ENCODE measurements at places on chromosomes 11 and 22.

- H3K36me3 ChIP-seq = peaks cover 3% of the 10 kb centered on the region
- H3K27me3 ChIP-seq = no peaks in the 10 kb centered on the region
- no peak overlapping the region for H3K4me3 ChIP-seq
- H3K4me1 ChIP-seq = no peaks in the 10 kb centered on the region
- peak overlapping the region; percentile 49 for H3K27ac ChIP-seq
Measured at GRCh38 chr22:37943136-37943824, 10.1 kb downstream of the C22orf23 start.

DNA sequence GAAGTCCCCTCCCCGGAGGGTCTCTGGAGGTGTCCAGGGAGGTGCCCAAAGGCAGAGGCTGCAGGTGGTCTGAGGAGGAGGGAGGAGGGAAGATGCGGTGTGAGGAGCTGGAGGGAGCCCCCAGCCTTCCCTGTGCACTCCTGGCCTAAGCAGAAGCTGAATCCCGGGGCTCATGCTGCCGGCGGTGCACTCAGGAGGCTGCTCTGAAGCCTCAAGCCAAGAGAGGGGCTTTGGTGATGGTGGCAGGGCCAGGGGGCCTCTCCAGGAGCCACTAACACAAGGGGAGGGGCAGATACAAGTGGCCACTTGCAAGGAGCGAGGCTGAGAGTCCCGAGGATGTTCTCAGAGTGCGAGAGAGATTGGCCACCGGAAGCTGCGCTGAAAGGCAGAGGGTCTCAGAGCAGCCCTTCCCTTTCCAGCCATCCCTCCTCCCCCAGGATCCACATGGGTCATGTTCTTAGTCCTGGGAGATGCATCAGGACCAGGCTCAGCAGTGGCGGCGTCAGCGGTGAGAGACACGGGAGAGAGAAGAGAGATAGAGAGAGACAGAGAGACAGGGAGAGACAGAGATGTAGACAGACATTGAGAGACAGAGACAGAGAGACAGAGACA, 774 bp upstream of the MRGPRG start:
- no peak overlapping the region for H3K27ac ChIP-seq
- peaks cover 61% of the 10 kb centered on the region for H3K27me3 ChIP-seq
- no peak overlapping the region for H3K4me3 ChIP-seq
- H3K4me1 ChIP-seq = peaks cover 14% of the 10 kb centered on the region

- no peaks in the 10 kb centered on the region for H3K36me3 ChIP-seq
Measured at GRCh38 chr11:20277014-20277413, 86.5 kb upstream of the HTATIP2 start.

- peaks cover 4% of the 10 kb centered on the region for H3K4me1 ChIP-seq
- peaks cover 8% of the 10 kb centered on the region for H3K27me3 ChIP-seq
- H3K27ac ChIP-seq = no peak overlapping the region
- no peak for DNase-seq
- no peak overlapping the region for H3K4me3 ChIP-seq
Measured at GRCh38 chr11:95652002-95652472, 137.5 kb downstream of the FAM76B start.

DNA sequence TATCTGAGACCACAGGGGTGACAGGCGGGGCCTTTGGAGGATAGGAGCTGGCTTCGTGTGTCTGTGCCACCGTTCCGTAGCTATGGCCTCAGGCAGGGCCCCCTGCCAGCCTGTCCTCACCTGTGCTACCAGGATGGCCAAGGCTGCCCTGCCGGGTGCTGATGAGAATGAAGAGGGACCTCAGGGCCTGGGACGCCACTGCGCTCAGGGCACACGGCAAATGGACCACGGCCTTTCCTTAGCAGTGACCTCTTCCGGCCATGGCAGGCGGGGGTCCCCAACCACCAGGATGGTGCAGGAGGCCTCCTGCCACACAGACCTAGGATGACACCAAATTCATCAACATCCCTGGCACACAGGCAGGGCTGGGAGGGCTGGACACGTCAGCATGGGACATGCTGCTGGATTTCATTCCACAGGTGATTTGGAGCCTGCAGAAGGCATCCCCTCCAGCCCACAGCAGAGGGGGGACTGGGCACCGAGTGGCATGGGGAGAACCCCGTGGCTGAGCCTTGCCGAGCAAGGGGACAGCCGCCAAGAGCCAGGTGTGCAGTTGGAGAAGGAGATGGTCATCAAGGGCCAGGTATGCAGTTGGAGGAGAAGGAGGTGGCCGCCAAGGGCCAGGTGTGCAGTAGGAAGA, 1321.0 kb downstream of the BRD1 start:
- H3K36me3 ChIP-seq = no peaks in the 10 kb centered on the region
- no peak overlapping the region for H3K4me3 ChIP-seq
- no peak for DNase-seq
- H3K27me3 ChIP-seq = peaks cover 27% of the 10 kb centered on the region
- H3K4me1 ChIP-seq = no peaks in the 10 kb centered on the region

- H3K4me3 ChIP-seq = peak overlapping the region; percentile 76
- DNase-seq = no peak
- H3K4me1 ChIP-seq = peaks cover 18% of the 10 kb centered on the region
- peak overlapping the region; percentile 97 for H3K27ac ChIP-seq
- H3K27me3 ChIP-seq = peaks cover 11% of the 10 kb centered on the region
Measured at GRCh38 chr22:21044931-21045584, 688 bp upstream of the LRRC74B start.

DNA sequence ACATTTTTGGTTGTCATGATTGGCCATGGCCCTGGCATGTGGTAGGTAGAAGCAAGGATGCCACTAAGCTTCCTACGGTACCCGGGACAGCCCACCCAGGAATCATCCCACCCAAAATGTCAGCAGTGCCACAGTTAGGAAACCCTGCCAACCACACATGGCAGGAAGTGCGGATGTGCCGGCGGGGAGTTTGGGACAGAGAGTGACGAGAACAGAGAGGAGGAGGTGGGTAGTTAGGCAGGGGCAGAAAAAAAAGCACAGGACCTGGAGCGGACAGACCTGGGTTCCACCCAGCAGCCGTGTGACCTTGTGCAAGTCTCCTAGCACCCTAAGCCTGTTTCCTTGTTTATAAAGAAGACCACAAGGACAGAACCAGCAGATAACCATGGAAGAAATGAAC, 3.3 kb downstream of the SPI1 start:
- no peak for DNase-seq
- peaks cover 6% of the 10 kb centered on the region for H3K4me1 ChIP-seq
- H3K36me3 ChIP-seq = no peaks in the 10 kb centered on the region

DNA sequence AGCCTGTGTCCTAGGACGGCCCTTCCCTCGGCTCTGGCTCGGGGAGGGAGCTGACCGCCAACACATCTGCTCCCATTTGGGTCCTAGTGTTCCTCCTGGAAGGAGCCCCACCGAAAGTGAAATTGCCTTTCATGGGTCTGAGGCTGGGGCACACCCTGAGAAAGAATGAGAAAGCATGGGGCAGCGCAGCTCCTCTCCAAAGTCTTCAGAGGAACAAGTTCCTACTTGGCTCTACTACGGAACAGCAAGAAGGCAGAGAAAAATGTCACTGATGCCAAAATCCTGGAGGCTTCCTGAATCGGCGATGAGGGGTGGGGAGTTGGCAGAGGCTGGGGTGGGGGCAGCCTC, 41.5 kb upstream of the MYEOV start:
- peaks cover 7% of the 10 kb centered on the region for H3K36me3 ChIP-seq
- no peak for DNase-seq
- no peaks in the 10 kb centered on the region for H3K4me1 ChIP-seq
- no peak overlapping the region for H3K27ac ChIP-seq
- peaks cover 40% of the 10 kb centered on the region for H3K27me3 ChIP-seq
- no peak overlapping the region for H3K4me3 ChIP-seq

- H3K27me3 ChIP-seq = no peaks in the 10 kb centered on the region
- no peak overlapping the region for H3K27ac ChIP-seq
- peaks cover 3% of the 10 kb centered on the region for H3K4me1 ChIP-seq
- no peak for DNase-seq
- H3K4me3 ChIP-seq = no peak overlapping the region
- no peaks in the 10 kb centered on the region for H3K36me3 ChIP-seq
Measured at GRCh38 chr11:2796091-2796490, 89.5 kb downstream of the CDKN1C start.

DNA sequence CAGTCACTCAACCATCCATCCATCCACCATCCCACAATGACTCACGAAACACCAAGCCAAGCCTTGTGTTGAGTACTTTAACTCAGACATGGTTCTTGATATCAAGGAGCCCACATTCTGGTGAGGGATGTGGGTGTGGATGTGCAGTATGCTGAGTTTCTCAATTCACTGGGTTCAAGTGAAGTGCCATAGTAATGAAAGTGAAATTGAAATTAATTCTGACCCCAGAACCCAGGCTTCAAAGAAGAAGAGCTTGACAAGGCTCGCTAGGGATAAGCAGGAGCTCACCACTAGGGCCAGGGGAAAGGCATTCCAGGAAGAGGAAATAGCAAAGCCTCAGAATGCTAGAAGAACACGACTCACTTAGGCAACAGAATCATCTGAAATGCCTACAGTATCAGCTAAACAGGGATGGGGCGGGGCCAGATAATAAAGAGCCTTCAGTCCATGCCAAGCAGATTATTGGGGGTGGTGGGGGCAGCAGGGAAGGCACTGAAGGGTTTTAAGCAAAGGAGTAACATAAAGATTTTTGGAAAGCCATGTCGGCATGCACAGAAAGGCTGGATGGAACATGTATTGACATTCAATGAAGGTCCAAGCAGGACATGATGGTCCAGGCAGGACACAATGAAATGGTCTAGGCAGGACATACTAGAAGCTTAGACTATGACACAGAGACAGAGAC, 37.2 kb downstream of the RTL6 start:
- no peak overlapping the region for H3K4me3 ChIP-seq
- peaks cover 10% of the 10 kb centered on the region for H3K4me1 ChIP-seq
- H3K27ac ChIP-seq = peak overlapping the region; percentile 17
- no peak for DNase-seq
- H3K27me3 ChIP-seq = no peaks in the 10 kb centered on the region

GRCh38 chr11:126989942-126990715, 10.4 kb downstream of the KIRREL3 start:
- peaks cover 51% of the 10 kb centered on the region for H3K27me3 ChIP-seq
- H3K4me3 ChIP-seq = no peak overlapping the region
- H3K4me1 ChIP-seq = peaks cover 4% of the 10 kb centered on the region
- H3K27ac ChIP-seq = no peak overlapping the region
- no peaks in the 10 kb centered on the region for H3K36me3 ChIP-seq

DNA sequence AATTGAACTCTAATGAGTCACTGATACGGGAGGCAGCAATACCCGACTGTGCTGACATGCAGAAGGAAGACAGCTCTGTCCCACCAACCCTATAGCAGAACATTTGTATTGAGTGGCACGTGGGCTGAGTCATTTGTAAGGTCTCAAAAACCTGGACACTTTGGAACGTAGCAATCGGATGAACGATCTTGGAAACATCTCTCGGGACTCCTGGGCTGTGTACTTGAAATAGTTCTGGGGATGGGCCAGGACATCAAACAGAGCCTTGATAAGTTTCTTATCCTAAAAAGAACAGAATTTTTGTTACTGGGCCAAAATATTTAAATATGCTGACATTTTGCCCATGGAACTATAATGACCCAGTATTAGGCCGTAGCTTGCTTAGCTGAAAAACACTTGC, 17.1 kb upstream of the NRIP3 start:
- peaks cover 27% of the 10 kb centered on the region for H3K4me1 ChIP-seq
- no peak for DNase-seq
- peaks cover 31% of the 10 kb centered on the region for H3K27me3 ChIP-seq
- H3K27ac ChIP-seq = no peak overlapping the region
- peaks cover 3% of the 10 kb centered on the region for H3K36me3 ChIP-seq

DNA sequence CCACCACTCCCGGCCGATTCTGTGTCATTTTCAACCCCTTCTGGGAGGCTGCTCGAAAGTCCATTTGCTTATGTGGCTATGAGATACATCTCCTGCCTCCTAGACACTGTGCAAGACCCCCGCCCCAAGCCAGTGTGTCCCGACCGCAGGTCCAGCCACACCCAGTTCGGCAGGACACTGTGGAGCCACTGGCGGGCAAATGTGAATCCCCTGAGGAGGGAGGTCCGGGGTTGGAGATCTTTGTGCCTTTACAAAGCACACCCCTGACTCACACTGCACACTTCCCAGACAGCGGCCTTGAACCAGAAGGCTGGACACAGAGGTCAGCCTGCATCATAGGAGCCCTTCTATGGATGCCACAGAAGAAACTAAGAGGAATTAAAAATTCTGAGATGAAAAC, 17.4 kb downstream of the FXYD6 start:
- no peak overlapping the region for H3K4me3 ChIP-seq
- peaks cover 13% of the 10 kb centered on the region for H3K4me1 ChIP-seq
- H3K36me3 ChIP-seq = peaks cover 11% of the 10 kb centered on the region
- H3K27me3 ChIP-seq = peaks cover 60% of the 10 kb centered on the region

GRCh38 chr11:114478768-114479167, 39.5 kb downstream of the REXO2 start:
- H3K27me3 ChIP-seq = no peaks in the 10 kb centered on the region
- peaks cover 2% of the 10 kb centered on the region for H3K36me3 ChIP-seq
- H3K27ac ChIP-seq = no peak overlapping the region
- no peaks in the 10 kb centered on the region for H3K4me1 ChIP-seq
- DNase-seq = no peak

GRCh38 chr11:59671471-59671870, 2.6 kb upstream of the PATL1 start:
- DNase-seq = no peak
- H3K4me1 ChIP-seq = peaks cover 21% of the 10 kb centered on the region
- H3K4me3 ChIP-seq = no peak overlapping the region
- peaks cover 2% of the 10 kb centered on the region for H3K36me3 ChIP-seq

DNA sequence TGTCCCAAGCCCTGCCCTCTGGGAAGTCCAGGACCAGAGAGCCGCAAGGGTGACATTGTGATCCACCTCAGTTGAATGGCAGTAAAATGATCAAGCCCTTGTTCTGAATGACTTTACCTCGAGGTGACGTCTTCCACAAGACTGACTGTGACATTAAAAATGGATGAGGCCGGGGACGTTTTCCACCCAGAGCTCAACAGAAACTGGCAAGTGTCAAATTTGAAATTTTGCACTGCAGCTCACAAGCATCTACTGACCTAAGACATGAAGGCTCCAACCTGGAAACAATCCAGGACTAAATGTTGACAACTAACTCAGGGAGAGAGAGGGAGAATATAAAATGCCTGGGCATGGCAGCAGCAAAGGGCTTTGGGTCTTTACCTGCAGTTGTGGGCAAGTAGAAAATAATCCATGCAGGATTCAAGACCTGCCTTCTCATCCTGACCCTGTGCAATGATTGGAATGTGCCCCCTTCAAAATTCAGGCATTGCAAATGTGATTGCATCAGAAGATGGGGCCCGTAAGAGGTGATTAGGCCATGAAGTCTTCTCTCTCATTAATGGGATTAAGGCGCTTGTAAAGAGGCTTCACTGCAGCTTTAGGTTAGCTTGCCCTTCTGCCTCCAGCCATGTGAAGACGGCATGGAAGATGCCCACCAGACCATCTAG, 33.6 kb upstream of the CLMP start:
- no peak overlapping the region for H3K27ac ChIP-seq
- H3K4me3 ChIP-seq = no peak overlapping the region
- peaks cover 32% of the 10 kb centered on the region for H3K27me3 ChIP-seq
- H3K4me1 ChIP-seq = peaks cover 12% of the 10 kb centered on the region

- H3K36me3 ChIP-seq = no peaks in the 10 kb centered on the region
- H3K27me3 ChIP-seq = no peaks in the 10 kb centered on the region
- H3K4me1 ChIP-seq = peaks cover 2% of the 10 kb centered on the region
- no peak overlapping the region for H3K27ac ChIP-seq
- no peak for DNase-seq
Measured at GRCh38 chr11:65036931-65037330, 4.1 kb upstream of the SAC3D1 start.

- no peaks in the 10 kb centered on the region for H3K36me3 ChIP-seq
- no peaks in the 10 kb centered on the region for H3K27me3 ChIP-seq
- no peak overlapping the region for H3K27ac ChIP-seq
- peaks cover 4% of the 10 kb centered on the region for H3K4me1 ChIP-seq
- no peak overlapping the region for H3K4me3 ChIP-seq
Measured at GRCh38 chr22:19808873-19809478, 45.7 kb downstream of the GNB1L start.
